CD4-positive, alpha-beta T cell (primary cell): ENCODE measurements at places on chromosomes 1 and 21. TPM values are rescaled to one million over a fixed set of nuclear protein-coding genes. Genes with fewer than 3 reads are reported as not detected.

GRCh38 chr1:152160576-152160975, 1.5 kb upstream of the RPTN start:
- no peaks in the 10 kb centered on the region for H3K4me1 ChIP-seq
- no peak overlapping the region for H3K4me3 ChIP-seq
- no peaks in the 10 kb centered on the region for H3K36me3 ChIP-seq
- H3K27me3 ChIP-seq, result no peaks in the 10 kb centered on the region

DNA sequence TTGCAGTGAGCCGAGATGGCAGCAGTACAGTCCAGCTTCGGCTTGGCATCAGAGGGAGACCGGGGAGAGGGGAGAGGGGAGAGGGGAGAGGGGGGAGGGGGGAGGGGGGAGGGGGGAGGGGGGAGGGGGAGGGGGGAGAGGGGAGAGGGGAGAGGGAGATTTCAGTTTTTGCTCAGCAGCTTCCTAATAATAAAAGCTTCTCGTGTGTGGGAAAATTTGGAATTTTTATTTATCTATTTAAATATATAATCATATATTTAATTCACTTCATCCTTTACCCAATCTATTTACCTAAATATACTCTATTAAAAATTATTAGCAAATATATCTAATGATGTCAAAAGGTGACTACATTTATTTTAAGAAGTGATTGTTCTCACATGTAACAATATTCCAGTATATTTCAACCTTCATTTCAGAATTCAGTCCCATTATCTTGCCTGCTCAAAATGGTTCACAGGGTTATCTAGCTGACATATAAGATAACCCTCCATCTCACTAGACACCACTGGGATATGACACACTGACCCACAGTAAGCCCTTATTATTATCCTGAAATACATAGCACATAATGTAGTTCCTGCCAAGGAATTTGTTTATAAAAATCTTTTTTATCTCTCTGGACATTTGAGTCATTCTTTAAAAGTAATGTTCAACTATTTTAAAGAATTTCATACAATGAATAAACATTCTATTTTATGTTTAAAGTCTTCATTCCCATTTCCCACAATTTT, 105.9 kb downstream of the GPATCH2 start:
- no peak overlapping the region for H3K27ac ChIP-seq
- H3K36me3 ChIP-seq, result no peaks in the 10 kb centered on the region
- H3K4me3 ChIP-seq, result no peak overlapping the region
- no peak for DNase-seq
- no peaks in the 10 kb centered on the region for H3K4me1 ChIP-seq

DNA sequence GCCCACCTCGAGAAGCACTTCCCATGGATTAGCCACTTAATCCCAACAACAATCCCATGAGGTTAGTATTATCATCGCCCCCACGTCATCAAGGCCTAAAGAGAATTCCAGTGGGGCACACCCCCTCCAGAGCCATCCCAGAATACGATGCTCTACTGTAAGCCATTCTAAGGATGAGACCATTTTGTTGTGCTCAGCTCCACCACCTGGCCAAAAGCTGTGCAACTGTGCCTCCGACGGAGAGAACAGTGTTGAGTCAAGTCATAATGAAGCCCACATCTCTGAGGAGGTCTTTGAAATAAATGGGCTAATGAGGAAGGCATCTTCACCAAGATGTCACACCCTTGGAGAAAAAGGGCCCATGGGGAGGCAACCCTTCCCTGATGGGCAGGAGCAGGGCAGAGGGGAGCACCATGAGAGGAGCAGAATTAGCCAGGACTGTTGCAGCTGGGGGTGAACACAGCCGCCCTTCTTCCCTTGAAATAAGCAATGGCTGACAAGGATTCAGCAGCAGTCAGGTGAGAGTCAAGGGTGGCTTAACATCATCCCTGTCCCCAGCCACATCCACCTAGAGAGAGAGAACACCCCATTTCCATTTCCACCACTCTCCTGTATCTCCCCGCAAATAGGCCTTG, 14.6 kb downstream of the SYF2 start:
- H3K4me1 ChIP-seq, result peaks cover 7% of the 10 kb centered on the region
- no peak overlapping the region for H3K4me3 ChIP-seq
- no peaks in the 10 kb centered on the region for H3K27me3 ChIP-seq
- DNase-seq, result no peak

DNA sequence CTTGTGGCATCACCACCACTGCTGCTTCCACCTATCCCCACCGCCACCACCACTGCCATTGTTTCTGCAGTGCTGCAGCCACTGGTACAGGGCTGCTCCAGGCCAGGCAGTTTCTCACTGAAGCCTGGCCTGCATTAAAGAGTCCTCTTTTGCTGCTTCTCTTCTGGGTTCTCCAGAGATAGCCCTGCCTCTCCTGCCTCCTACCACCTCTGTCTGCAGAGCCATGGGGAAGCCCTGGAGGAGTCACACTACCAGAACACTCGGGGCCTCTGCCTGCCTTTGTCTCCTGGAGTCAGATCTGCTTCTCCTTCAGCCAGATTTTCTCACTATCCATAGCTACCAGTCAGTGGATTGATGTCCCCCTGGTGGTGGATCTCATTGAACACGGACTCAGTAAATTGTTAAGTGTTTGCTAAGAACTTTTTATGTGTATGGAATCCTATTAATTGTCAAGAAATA, 37.7 kb upstream of the DDAH1 start:
- no peak for DNase-seq
- no peaks in the 10 kb centered on the region for H3K4me1 ChIP-seq
- no peak overlapping the region for H3K4me3 ChIP-seq
- H3K27ac ChIP-seq, result no peak overlapping the region

- DNase-seq, result no peak
- H3K4me1 ChIP-seq, result peaks cover 32% of the 10 kb centered on the region
- no peak overlapping the region for H3K27ac ChIP-seq
- H3K36me3 ChIP-seq, result no peaks in the 10 kb centered on the region
- H3K27me3 ChIP-seq, result no peaks in the 10 kb centered on the region
- H3K4me3 ChIP-seq, result no peak overlapping the region
These were observed 28.1 kb downstream of the ADARB1 start for GRCh38 chr21:45102391-45102932.

- H3K36me3 ChIP-seq, result no peaks in the 10 kb centered on the region
- DNase-seq, result no peak
- H3K27me3 ChIP-seq, result no peaks in the 10 kb centered on the region
- no peaks in the 10 kb centered on the region for H3K4me1 ChIP-seq
- no peak overlapping the region for H3K27ac ChIP-seq
- no peak overlapping the region for H3K4me3 ChIP-seq
These were observed 28.3 kb downstream of the PDE4B start for GRCh38 chr1:65820983-65821382.

The DCDC2B gene
- total RNA-seq, result not detected

GRCh38 chr1:168636642-168637111, 60.3 kb downstream of the XCL1 start:
- H3K27ac ChIP-seq, result no peak overlapping the region
- H3K36me3 ChIP-seq, result no peaks in the 10 kb centered on the region
- no peak overlapping the region for H3K4me3 ChIP-seq

The CRP gene
- total RNA-seq, result not detected

The UBASH3A gene
- total RNA-seq, result 60.8 TPM

DNA sequence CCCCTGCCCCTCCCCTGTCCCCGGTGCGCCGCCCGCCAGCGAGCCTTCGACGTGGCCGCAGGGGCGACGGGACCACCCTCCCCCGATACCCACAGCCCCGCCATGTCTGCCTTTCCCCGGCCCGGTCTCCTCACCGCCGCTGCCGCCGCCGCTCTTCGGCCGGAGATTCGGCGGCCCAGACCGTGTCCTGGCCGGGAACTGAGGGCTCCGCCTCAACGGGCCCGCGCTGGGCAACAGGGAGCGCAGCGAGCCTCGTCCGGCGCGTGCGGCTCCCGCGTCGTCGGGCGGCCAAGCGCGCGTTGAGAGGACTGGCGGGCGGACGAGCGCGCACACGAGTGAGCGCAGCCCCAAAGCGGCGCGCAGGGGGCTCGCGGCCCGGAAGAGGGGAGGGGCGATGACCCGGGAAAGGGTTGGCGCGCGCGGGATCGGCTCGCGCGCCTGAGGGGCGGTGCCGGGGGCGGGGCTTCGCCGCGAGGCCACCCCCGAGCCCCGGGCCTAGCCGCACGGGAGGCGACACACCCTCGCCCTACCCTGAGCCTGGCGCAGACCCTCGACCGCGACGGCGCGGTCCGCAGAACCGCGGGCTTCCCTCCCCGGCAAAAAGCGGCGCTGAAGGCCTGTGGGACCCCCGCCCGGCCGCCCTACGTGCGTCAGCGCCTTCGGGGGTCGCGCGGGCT, at the start of gene BTG3:
BTG3 (minus strand) TSS at position 337 of the 677 bp plus-strand sequence. CDS start 3,757 bp downstream, outside the sequence.
- H3K27ac ChIP-seq, result peak within 1 kb of the TSS; percentile 60
- DNase-seq, result peak; percentile 64
- H3K4me1 ChIP-seq, result peaks cover 17% of the 10 kb centered on the region
